ENCODE measurements at places on chromosomes 7 and 10. TPM values are rescaled to one million over a fixed set of nuclear protein-coding genes. Genes with fewer than 3 reads are reported as not detected.

KLHDC10 gene
- 24.3 TPM for total RNA-seq

PDGFA gene
- 32.7 TPM for total RNA-seq

LIPK gene
- total RNA-seq, result not detected

PTPRZ1 gene
- total RNA-seq, result 0.72 TPM

VSTM4 gene
- total RNA-seq, result 12.2 TPM

SPDYE2 gene
- total RNA-seq, result not detected

STK31 gene
- total RNA-seq, result not detected

TMEM106B gene
- 48.9 TPM for total RNA-seq

HOXA1 gene
- not detected for total RNA-seq

CNNM1 gene
- total RNA-seq, result 0.10 TPM

PIK3AP1 gene
- total RNA-seq, result 7.5 TPM

VPS41 gene
- total RNA-seq, result 33.7 TPM

SPAM1 gene
- total RNA-seq, result not detected

MMD2 gene
- total RNA-seq, result not detected

DLX6 gene
- total RNA-seq, result not detected

TACR2 gene
- total RNA-seq, result not detected

LIPM gene
- not detected for total RNA-seq

Measured in left ventricle myocardium superior (tissue), 1 donor.